ENCODE measurements at places on chromosomes 2 and 18. TPM values are rescaled to one million over a fixed set of nuclear protein-coding genes. Genes with fewer than 3 reads are reported as not detected.

DNA sequence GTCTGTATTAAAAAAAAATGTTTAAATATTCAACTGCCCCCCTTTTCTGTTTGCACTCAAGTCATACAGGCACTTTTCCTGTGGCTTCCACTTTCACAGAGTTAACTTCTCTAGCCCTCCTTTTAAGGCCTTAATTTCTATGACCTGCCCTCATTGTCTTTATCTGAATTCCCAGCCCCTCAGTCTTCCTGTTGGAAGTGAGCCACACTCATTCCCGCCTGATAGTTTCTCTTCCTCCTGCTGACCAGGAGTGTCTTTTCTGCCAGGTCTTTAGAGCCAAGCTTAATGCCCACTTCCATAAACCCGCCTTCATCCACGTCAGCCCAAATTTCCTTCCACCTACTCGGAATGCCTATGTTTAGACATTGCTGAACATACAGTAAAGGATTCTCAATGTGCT lies 10.5 kb downstream of the COPS8 start:
- DNase-seq: no peak

Gene KCNE4
- 13.3 TPM for total RNA-seq

- DNase-seq: peak; percentile 94
These were observed 213.0 kb upstream of the CELF4 start for GRCh38 chr18:37778417-37779165.

- DNase-seq: no peak
These were observed 17.1 kb upstream of the IL1R2 start for GRCh38 chr2:101974663-101975062.

DNA sequence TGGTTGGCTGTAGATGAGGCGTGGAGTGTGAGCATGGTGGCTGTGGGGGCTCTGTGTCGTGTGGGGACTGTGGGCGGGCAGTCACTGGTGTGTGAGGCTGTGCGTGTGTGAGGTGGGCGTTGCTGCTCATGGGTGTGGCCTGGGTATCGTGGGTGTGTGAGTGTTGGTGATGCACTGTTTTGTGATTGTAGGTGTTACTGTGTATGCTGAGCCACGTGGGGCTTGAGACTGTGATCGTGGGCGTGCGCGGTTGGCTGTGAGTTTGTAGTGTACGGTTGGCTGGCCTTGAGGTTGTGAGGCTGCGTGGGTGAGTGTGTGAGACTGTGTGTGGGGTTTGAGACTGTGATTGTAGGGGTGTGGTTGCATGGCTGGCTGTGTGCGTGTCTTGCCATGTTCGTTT lies 8.5 kb downstream of the INHBB start:
- DNase-seq: no peak

Data from spinal cord (tissue), 10 donors.